ENCODE measurements at places on chromosomes 13 and 19.

DNA sequence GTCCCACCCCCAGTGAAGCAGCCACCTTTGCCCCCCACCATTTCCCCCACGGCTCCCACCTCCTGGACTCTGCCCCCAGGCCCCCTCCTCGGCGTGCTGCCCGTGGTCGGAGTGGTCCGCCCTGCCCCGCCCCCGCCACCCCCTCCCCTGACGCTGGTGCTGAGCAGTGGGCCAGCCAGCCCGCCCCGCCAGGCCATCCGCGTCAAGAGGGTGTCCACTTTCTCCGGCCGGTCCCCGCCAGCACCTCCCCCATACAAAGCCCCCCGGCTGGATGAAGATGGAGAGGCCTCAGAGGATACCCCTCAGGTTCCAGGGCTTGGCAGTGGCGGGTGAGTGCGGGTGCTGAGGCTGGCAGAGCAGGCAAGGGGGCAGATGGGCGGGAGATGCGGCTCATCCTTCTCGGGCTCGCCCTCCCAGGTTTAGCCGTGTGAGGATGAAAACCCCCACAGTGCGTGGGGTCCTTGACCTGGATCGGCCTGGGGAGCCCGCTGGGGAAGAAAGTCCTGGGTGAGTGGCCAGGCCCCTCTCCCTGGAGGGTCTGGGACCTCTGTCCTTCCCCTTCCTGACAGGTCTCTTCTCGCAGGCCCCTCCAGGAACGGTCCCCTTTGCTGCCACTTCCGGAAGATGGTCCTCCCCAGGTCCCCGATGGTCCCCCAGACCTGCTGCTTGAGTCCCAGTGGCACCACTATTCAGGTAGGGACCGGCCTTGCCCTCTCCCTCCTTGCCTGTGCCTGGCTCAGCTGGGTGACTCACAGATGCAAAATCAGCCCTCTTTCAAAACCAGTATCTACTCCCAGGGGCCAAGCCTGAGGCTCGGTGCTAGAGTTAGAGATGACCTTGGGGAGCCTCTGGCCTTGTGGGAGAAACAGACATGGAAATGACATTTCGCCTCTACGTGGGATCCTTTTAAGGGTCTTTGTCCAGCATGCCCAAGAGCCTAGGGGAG, 8.8 kb downstream of the IGFLR1 start:
- H3K4me3 ChIP-seq = no peak overlapping the region
- H3K4me1 ChIP-seq = no peaks in the 10 kb centered on the region
- H3K27me3 ChIP-seq = no peaks in the 10 kb centered on the region
- no peak for DNase-seq
- H3K36me3 ChIP-seq = no peaks in the 10 kb centered on the region
- H3K27ac ChIP-seq = no peak overlapping the region

- no peak for DNase-seq
- H3K4me1 ChIP-seq = no peaks in the 10 kb centered on the region
- H3K27me3 ChIP-seq = no peaks in the 10 kb centered on the region
- H3K4me3 ChIP-seq = no peak overlapping the region
- H3K36me3 ChIP-seq = no peaks in the 10 kb centered on the region
Observed at GRCh38 chr19:17706750-17707181, 12.5 kb upstream of the MAP1S start.

GRCh38 chr19:14118165-14119051, 846 bp upstream of the PRKACA start:
- H3K4me3 ChIP-seq = peak overlapping the region; percentile 70
- peaks cover 10% of the 10 kb centered on the region for H3K36me3 ChIP-seq
- no peak for DNase-seq
- H3K27me3 ChIP-seq = no peaks in the 10 kb centered on the region
- H3K4me1 ChIP-seq = peaks cover 17% of the 10 kb centered on the region

- H3K4me3 ChIP-seq = no peak overlapping the region
- no peak overlapping the region for H3K27ac ChIP-seq
- H3K27me3 ChIP-seq = no peaks in the 10 kb centered on the region
- H3K36me3 ChIP-seq = no peaks in the 10 kb centered on the region
- H3K4me1 ChIP-seq = no peaks in the 10 kb centered on the region
Observed at GRCh38 chr13:20142927-20143480, 17.8 kb downstream of the GJA3 start.

GRCh38 chr13:21579754-21580316, 24.1 kb downstream of the MICU2 start:
- no peak overlapping the region for H3K4me3 ChIP-seq
- no peak overlapping the region for H3K27ac ChIP-seq
- peaks cover 21% of the 10 kb centered on the region for H3K36me3 ChIP-seq
- H3K27me3 ChIP-seq = no peaks in the 10 kb centered on the region

- H3K4me3 ChIP-seq = peak overlapping the region; percentile 64
- no peak for DNase-seq
- H3K27me3 ChIP-seq = no peaks in the 10 kb centered on the region
- peaks cover 17% of the 10 kb centered on the region for H3K4me1 ChIP-seq
Observed at GRCh38 chr19:941292-942132, 15.7 kb downstream of the ARID3A start.

GRCh38 chr19:15378534-15379082, 979 bp downstream of the AKAP8 start:
- peak; percentile 43 for DNase-seq
- H3K4me1 ChIP-seq = peaks cover 21% of the 10 kb centered on the region
- H3K4me3 ChIP-seq = peak overlapping the region; percentile 88
- peak overlapping the region; percentile 70 for H3K27ac ChIP-seq
